ENCODE measurements at places on chromosomes 7 and 10. TPM values are rescaled to one million over a fixed set of nuclear protein-coding genes. Genes with fewer than 3 reads are reported as not detected.

Gene TDRD1
- total RNA-seq: not detected

Gene GPR26
- not detected for total RNA-seq

Gene OPTN
- 51.5 TPM for total RNA-seq

Gene DEPP1
- total RNA-seq: 1.8 TPM

Gene H2AZ2
- 270 TPM for total RNA-seq

Gene SEPHS1
- total RNA-seq: 67.6 TPM

Gene FAM25A
- total RNA-seq: 1.1 TPM

Gene CLCN1
- total RNA-seq: not detected

Gene HOXA10
- total RNA-seq: 9.0 TPM

Gene C7orf33
- not detected for total RNA-seq

Gene ATG9B
- 0.80 TPM for total RNA-seq

Gene CYP2E1
- not detected for total RNA-seq

All from A549 treated with CpdA at 1 μM for 4 hours (cell line).